ENCODE measurements at places on chromosomes 2 and 18.

DNA sequence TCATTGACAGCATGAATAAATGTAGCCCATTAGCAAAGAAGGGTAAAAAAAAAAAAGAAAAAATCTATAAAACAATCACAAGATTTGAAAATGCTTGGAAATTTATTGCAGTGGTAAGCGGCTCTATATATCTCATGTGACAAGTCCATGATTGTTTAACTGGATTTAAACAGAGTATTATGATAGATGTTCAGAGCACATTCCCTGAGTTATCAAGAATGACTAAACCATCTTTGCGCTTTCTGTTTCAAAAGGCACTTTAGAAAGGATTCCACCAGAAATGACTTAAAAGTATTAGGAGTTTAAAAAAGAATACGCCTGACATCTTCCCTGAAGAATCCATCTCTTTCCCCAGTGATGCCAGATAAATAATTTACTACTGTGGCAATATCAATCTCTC, 409.5 kb upstream of the UBE2E3 start:
- DNase-seq: no peak

GRCh38 chr2:136334967-136335366, 217.0 kb upstream of the CXCR4 start:
- no peak for DNase-seq

- no peak for DNase-seq
Measured at GRCh38 chr2:156986339-156986988, 271.0 kb upstream of the GALNT5 start.

DNA sequence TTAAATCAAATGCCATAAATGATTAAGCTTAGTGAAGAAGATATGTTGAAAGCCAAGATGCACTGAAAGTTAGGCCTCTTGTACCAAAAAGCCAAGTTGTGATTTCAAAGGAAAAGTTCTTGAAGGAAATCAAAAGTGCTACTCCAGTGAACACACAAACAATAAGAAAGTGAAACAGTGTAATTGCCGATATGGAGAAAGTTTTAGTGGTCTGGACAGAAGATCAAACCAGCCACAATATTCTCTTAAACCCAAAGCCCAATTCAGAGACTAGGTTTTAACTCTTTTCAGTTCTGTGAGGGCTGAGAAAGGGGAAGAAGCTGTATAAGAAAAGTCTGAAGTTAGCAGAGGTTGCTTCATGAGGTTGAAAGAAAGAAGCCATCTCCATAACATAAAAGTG, 101.8 kb upstream of the RPE start:
- no peak for DNase-seq

- DNase-seq: no peak
Measured at GRCh38 chr2:38147333-38148121, 71.6 kb upstream of the CYP1B1 start.

DNA sequence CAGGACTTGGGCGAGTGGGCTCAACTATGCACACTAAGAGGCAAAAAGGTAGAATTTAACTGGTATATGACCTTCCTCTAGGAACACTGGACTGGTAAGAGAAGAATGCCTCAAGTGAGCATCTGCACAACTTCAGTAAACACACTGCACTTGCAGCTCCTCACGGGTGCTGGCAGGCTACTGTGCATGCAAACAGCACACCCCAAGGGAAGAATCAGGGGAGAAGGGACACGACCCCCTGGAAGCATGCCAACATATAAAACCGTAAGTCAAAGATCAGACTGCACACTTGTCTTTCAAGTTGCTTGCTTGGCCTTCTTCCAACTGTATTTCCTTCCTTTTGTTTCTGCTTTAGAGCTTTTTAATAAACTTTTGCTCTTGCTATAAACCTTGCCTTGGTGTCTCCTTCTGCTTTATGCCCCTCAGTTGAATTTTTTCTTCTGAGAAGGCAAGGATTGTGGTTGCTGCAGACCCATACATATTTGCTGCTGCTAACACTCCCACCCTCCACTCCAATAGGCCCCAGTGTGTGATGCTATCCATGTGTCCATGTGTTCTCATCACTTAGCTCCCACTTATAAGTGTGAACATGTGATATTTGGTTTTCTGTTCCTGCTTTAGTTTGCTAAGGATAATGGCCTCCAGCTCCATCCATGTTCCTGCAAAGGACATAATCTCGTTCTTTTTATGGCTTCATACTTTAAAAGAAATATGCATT, 263.7 kb upstream of the SPOPL start:
- DNase-seq: no peak

Measured in left cardiac atrium (tissue), 4 donors.